ENCODE measurements at places on chromosomes 4 and X. TPM values are rescaled to one million over a fixed set of nuclear protein-coding genes. Genes with fewer than 3 reads are reported as not detected.

The KIT gene
- total RNA-seq = 0.43 TPM

The SERTM2 gene
- 2.3 TPM for total RNA-seq

The CPZ gene
- 14.5 TPM for total RNA-seq

The FAM47A gene
- not detected for total RNA-seq

The FAM9B gene
- total RNA-seq = not detected

The L1CAM gene
- total RNA-seq = 0.28 TPM

The SYN1 gene
- total RNA-seq = 0.18 TPM

The SMIM10 gene
- total RNA-seq = 7.8 TPM

The SUPT20HL1 gene
- total RNA-seq = 0.14 TPM

The TLR1 gene
- total RNA-seq = 0.92 TPM

The SMIM31 gene
- not detected for total RNA-seq

The SHROOM2 gene
- under 0.01 TPM for total RNA-seq

The NPNT gene
- total RNA-seq = 0.09 TPM

The PHOX2B gene
- not detected for total RNA-seq

The MAPK10 gene
- 14.4 TPM for total RNA-seq

The NBDY gene
- 5.3 TPM for total RNA-seq

The ESX1 gene
- not detected for total RNA-seq

The SASH3 gene
- not detected for total RNA-seq

The AKAP4 gene
- not detected for total RNA-seq

The SLC4A4 gene
- 25.9 TPM for total RNA-seq

The MEPE gene
- not detected for total RNA-seq

Measured in smooth muscle cell of bladder (primary cell).